Globus pallidus (tissue), 1 donor: ENCODE measurements at places on chromosomes 12 and 14.

- DNase-seq, result no peak
Observed at GRCh38 chr12:41418586-41418985, 230.5 kb downstream of the PDZRN4 start.

DNA sequence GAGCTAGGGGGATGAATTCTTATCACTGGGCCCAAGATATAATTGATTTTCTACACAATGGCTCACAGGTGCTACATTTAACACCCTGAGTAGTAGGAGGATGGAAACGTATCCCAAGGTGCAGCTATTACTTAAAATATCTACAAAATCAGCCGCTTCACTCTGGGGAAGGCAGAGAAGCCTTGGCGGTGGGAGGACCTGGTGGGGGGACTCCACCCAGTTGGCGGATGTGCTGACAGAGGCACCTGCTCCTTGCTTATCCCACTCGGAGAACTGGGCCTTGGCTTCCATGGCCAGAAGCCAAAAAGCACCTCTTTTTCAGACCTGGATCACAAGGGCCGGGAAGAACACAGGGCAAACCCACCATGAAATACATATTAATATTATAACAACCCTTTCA lies 106.3 kb downstream of the OTX2 start:
- no peak for DNase-seq

DNA sequence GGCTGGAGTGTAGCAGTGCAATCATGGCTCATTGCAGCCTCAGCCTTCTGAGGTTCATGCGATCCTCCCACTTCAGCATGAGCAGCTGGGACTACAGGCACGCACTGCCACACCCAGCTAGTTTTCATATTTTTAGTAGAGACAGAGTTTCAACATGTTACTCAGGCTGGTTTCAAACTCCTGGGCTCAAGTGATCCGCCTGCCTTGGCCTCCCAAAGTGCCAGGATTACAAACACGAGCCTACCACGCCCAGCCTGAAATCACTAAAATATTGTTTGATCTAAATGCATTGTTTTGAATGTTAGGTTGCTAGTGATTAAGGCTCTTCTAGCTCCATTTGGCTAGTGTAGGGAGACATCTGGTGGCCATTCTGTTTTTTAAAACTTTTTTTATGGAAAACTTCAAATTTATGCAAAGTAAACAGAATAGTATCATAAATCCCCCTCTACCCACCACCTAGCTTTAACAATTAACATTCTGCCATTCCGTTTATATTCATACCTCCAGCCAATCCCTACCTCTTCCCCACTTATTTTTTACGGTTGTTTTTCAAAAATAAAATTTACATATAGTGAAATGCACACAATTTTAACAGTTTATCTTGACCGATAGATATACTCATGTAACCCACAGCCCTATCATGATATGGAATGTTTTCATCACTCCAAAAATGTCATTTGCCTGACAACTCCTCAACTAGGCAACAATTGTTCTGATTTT lies 37.8 kb downstream of the MYO1H start:
- peak; percentile 37 for DNase-seq

- no peak for DNase-seq
Observed at GRCh38 chr12:63308671-63309070, 157.7 kb upstream of the AVPR1A start.

DNA sequence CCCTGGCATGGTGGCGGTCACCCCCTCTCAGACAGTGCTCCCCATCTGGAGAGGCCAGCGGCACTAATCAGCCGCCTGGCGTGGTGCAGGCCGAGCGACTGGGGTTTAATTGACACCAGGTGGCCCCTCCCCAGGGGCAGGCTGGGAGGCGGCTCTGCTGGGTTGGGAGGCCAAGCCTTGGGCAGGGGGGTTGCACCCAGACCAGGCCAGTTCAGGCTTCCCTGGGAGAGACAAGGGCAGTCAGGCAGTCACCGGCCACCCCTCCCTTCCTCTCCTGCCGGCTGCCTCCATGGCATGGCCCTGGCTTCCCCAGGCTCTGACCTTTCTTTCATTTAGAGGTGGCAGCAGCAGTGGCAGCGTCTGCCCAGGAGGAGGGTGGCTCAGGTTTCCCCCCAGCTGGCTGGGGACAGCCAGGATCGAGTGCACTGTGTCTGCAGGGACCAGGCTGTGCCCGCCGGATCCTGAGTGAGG lies 78.1 kb upstream of the NOS1 start:
- peak; percentile 9 for DNase-seq

GRCh38 chr12:94340573-94340972 lies 119.1 kb downstream of the CEP83 start:
- DNase-seq, result no peak

GRCh38 chr12:24478254-24478653 lies 470.6 kb downstream of the BCAT1 start:
- no peak for DNase-seq

GRCh38 chr12:119686776-119687175 lies 18.8 kb downstream of the PRKAB1 start:
- no peak for DNase-seq

GRCh38 chr12:94261119-94261518 lies 112.7 kb downstream of the PLXNC1 start:
- no peak for DNase-seq

GRCh38 chr14:26845151-26845818 lies 247.5 kb upstream of the NOVA1 start:
- DNase-seq, result no peak

- no peak for DNase-seq
Observed at GRCh38 chr12:13289653-13290289, 93.2 kb downstream of the EMP1 start.
